Mesothelial cell of epicardium (in vitro differentiated cells): ENCODE measurements at places on chromosomes 1 and 21.

DNA sequence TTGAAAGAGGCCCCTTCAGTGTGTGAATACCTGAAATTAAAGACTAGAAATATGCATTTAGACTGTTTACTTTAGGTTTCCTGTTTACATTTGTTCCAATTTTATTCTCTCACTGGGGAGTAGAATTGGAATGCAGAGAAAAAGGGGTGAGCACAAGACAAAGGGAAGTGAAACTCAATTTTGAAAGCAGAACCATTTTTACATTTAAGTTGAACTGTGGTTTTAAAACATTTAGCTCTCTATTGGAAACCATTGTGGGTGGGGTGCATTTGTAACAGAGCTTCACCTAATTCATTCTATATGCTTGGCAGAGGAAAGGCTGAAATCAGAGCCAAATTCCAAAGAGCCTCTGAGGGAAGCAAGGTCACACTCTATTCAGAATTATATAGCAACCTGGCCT lies 235.3 kb upstream of the C1orf105 start:
- no peak for DNase-seq

GRCh38 chr1:205124726-205125125 lies 2.9 kb upstream of the RBBP5 start:
- DNase-seq, result no peak

DNA sequence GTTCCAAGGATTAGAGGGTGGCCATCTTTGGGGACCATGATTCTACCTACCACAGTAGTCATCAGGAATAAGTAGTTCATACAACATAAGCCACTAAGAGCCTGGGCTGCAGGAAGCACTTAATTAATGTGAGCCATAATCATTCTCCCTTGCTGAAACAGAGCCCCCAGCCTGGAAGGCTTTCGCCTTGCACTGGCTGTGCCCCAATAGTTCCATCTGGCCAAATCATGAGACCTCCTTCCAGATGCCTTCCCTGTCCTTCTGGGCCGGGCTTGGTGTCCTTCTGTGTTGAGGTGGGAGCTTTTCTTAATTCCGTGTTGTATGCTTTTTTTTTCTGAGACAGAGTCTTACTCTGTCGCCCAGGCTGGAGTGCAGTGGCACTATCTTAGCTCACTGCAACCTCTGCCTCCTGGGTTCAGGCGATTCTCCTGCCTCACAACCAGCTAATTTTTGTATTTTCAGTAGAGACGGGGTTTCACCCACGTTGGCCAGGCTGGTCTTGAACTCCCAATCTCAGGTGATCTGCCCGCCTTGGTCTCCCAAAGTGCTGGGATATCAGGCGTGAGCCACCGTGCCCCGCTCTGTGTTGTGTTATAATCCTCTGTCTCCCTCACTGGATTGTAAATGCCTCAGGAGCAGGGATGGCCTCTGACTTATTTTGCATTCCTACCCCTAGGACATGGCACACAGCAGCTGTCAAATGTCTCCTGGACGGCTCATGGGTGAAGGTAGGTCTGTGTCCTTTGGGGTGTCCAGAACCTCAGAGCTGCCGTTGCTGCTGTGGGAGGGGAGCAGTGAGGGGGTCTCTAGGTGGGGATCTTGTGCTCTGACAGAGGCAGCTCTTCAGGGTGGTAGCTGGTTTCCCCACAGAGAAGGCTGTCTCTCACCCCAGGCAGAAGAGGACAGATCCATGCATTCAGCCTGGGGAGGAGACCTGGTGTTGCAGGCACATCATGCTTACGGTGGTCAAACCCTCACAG lies 10.1 kb downstream of the GNG4 start:
- DNase-seq, result no peak

DNA sequence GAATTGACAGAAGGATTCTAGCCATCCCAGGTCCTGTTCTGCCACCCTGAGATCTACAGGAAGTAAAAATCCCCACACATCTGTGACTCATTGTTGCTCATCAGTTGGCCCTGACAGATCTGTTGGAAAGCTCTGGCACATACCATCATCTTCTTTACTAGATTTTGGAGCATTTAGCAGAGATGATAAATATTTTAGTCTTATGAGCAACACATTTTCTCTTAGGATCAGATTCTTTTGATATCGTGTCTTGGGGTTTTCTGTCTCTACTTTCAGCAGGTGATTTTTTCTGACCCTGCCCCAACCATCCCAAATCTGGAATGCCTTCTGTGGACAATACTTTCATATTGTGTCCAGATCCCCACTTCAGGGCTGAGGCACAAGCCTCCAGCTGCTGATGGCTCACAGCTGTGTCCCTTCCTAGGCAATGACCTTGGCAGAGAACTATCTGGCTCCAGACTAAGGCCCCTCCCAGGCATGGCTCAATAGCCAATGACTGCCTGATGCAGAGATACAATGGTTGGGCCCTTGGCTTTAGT lies 102.8 kb downstream of the GDAP2 start:
- DNase-seq, result no peak
